Activated gamma-delta T cell treated with Interleukin-2 at 50 U/mL for 16 hours (primary cell): ENCODE measurements at places on chromosomes 13 and 19.
A peak's percentile ranks its signal among the peaks of the same experiment; 100 is the strongest.

- DNase-seq, result no peak
Observed at GRCh38 chr19:35000338-35000646, 169 bp downstream of the GRAMD1A start.

DNA sequence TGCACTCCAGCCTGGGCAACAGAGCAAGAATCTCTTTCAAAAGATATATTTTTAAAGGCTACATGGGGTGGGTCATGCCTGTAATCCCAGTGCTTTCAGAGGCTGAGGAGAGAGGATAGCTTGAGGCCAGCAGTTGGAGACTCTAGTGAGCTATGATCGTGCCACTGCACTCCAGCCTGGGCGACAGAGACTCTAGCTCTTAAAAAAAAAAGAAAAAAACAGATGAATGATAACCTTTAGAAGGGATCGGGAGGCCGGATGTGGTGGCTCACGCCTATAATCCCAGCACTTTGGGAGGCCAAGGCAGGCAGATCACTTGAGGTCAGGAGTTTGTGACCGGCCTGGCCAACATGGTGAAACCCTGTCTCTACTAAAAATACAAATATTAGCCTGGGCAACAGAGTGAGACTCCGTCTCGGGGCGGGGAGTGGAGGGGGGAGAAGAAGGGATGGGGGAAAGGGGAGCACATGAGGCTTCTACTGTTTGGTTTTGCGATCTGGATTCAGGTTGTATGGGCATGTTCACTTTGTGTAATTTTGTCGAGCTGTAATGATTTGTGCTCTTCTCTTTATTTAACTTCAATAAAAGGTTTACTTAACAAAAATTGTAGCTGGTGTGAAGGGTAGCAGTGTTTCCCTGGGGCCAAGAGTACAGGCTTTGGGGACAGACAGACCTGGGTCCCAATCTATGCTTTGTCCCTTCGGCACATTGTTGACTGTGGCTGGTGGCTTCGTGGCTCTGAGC lies 1.1 kb upstream of the PSMC4 start:
- DNase-seq, result no peak

GRCh38 chr13:30145709-30146367 lies 161.5 kb downstream of the KATNAL1 start:
- no peak for DNase-seq

GRCh38 chr13:49610176-49610575 lies 18.1 kb upstream of the ARL11 start:
- no peak for DNase-seq

DNA sequence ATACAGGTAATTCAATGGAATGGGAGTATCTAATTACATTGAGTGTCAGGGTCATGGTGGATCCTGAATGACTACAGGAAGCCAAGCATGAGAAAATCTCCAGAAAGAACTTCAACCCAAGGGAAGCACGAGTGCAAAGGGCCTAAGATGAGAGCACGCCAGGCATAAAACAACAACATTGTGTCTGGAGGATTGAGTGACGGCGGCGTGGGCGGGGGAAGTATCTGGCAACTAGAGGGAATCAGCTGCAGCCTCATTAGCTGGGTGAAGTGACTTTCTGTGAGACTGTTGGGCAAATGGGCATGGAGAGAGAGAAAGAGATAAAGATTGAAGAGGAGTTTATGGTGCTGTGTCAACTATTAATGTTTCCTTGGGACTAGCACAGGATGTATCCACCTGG lies 194.3 kb downstream of the GPC6 start:
- no peak for DNase-seq

- DNase-seq, result no peak
Observed at GRCh38 chr13:37009692-37010091, 9.1 kb downstream of the EXOSC8 start.

DNA sequence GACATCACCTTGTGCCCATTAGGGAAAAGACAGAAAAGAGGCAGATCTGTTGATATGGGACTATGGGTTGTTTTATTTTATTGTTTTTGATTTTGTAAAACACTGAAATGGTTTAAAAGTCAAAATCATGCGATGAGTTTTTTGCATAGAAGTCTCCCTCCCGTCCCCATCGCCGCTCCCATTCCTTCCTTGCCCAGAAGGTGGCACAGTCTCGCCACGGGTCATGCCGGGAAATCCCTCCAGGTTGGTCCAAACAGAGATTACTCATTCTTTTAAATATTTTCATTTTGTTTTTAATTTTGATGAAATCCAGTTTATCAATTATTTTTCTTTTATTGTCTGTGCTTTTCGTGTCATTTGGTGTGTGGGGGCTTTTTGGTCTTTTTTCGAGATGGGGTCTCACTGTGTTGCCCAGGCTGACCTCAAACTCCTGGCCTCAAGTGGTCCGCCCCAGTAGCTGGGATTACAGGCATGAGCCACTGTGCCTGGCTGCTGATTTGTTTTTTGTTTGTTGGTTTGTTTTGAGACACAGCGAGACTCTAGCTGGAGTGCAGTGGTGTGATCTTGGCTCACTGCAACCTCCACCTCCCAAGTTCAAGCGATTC lies 9.2 kb downstream of the PGPEP1 start:
- DNase-seq, result no peak

DNA sequence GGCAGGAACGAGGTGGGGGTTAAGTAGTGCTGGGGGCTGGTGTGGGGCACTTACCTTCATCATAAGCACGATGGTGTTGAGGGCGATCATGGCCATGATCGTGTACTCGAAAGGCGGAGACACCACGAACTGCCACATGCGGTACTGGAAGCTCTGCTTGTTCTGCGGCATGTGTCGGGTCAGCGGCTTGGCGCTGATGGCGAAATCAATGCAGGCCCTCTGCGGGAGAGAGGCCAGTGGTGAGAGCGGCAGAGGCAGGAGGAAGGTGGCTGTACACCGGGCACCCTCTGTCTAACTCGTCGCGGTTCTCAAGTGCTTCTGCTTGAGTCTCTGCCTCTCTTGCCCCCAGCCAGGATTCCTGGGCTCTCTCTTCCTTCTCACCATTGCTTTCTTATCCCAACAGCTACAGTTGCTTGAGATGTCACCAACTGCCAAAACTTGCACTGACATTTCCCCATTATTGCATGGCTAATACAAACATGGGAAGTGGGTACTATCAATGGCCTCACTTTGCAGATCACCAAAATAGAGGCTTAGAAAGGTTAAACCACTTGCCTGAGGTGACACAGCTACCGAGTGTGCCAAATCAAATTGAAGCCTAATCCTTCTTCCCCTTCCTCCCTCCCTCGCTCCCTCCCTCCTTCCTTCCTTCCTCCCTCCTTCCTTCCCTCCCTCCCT lies 105.0 kb downstream of the IER2 start:
- DNase-seq, result no peak

- no peak for DNase-seq
Observed at GRCh38 chr19:30911491-30911890, 437.7 kb downstream of the TSHZ3 start.

GRCh38 chr19:48401287-48401686 lies 7.8 kb downstream of the GRIN2D start:
- DNase-seq, result no peak

DNA sequence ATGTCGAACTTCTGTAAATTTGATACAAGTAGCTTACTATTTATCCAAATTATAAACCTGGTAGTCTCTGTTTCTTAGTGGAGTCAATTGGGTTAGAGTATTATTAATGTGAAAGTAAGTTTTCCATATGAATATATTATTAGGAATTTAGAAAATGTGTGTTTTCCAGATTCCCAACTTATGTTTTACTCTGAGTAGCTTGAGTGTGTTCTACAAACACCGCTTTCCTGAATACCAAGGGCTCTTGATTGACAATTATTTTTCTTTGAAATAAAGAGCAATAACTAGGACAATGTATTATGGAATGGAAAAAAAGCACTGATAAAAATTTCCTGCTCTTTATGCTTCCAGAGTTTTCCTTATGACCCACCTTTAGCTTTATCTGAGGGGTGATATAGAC lies 233.6 kb downstream of the POSTN start:
- DNase-seq, result no peak

GRCh38 chr19:50489461-50490011 lies 12.9 kb upstream of the GARIN5A start:
- no peak for DNase-seq

DNA sequence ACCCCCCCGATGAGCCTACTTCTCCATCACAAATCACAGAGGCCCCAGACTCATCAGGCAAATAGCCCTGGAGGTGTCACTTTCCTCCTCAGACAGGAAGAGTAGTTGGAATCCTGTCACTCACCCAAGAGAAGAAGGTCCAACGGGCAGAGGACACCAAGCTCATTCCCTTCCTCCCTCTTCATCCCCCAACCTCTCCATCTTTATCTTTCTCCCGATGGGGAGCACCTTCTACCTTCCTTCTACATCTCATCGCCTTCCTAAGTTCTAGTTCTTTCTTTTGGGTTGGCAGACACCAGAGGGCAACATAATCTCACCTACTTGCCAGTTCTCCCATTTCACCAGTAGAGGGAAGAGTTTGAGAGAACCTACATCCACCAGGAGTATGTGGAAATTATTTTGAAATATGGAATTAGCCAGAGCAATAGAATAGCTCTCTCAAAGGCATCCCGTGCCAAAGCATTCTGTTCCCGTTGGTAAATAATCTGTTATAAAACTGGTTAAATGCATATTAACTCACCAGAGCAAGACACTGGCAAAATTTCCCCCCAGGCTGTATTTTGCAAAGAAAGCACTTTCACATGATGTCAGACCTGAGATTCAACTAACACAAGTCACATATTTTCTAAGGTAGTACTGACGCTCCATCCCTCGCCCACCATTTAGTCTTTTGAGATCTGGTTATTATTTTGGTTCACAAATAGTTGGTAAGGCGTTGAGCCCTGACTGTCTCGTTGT lies 55.0 kb downstream of the ZIC5 start:
- no peak for DNase-seq

DNA sequence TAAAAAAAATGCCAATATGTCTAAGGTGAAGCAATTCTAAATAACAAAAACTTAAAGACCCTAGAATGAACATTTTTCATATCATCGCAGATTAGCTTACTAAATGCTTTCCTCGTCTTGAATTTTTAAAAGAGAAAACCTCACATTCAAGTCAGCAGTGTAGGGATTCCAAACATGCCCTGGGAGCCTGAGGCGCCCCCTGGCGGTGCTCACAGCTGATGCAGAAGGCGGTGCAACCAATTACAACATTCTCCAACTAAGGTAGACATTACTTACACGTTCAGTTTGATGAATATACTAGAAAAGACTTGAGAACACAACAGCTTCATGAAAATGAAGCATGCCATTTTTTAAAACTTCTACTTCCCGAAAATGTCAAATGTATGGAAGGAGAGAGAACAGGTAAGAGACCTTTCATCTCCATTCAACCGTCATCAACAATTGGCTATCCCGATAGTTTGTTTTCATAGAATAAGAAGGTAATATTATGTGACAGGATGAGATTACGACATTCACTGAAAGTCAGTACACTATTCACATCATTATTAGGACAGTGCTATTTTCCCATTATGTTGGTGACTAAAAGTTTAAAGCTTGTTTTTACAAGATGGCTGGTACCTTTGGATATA lies 304.4 kb downstream of the DCLK1 start:
- DNase-seq, result no peak

GRCh38 chr19:58538257-58539168 lies 5.4 kb upstream of the TRIM28 start:
- DNase-seq, result peak; percentile 48

DNA sequence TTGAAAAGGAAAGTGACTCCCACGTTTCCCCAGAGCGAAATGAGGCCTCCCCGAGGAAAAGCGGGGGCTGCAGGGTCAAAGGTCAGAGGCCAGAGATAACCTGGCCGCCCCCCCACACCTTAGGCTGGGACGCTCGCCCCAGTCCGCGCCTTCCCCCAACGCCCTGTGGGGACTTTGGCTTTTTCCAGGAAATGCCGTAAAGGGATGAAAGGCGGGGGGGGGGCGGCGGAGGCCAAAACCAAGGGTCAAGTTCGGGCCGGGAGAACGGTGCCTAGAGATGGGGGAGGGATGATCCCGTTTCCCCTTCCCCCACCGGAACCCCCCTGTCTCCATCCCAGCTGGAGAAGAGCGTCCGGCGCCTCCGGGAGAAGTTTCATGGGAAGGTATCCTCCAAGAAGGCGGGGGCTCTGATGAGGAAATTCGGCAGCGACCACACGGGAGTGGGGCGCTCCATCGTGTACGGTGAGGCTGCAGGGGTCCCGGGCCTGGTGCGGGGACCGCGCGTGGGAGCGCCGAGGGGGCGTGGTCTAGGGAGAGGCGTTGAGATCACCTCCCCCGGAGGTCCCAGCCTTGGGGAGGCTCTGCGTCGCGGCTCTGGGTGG lies 575 bp downstream of the SHFL start:
- DNase-seq, result peak; percentile 32

DNA sequence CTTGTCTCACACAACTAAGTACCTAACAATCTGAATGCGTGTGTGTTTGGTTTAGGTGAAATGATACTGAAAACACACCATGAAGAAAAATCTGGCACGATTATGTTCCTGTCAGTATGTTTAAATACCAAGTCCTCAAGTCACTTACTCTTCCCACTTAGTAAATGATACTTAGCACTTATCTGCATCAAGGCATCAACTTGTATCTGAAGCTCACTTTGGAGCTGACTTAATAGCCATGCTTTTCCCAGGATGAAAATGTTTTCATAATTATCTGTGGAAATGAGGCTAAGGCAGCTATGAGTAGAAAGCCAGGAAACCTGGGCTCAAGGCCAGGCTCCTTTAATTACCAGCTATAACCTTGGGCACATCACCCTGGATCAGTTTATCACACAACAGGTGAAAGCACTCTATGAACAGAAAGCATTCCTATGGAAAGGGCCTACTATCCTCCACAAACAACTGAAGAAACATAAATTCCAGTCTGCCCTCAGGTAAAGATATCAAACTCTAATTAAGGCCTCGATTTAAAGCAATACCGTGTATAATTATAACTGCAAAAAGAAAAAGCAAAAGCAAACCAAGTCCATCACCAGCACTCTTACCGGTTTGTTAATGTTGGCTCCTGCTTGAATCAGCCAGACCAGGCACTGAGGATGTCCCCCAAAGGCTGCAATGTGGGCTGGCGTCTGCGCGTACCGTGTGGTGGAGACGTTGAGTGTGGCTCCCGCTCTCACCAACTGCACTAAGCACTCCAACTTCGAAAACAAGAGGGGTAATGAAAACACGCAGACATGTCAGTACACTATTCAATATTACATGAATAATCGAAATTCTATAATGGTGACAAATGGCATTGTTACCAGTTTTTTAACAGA lies 4.6 kb downstream of the ANKRD10 start:
- no peak for DNase-seq

- no peak for DNase-seq
Observed at GRCh38 chr19:50735869-50736268, 12.7 kb downstream of the CLEC11A start.

- no peak for DNase-seq
Observed at GRCh38 chr13:41673640-41674039, 216.3 kb downstream of the RGCC start.

DNA sequence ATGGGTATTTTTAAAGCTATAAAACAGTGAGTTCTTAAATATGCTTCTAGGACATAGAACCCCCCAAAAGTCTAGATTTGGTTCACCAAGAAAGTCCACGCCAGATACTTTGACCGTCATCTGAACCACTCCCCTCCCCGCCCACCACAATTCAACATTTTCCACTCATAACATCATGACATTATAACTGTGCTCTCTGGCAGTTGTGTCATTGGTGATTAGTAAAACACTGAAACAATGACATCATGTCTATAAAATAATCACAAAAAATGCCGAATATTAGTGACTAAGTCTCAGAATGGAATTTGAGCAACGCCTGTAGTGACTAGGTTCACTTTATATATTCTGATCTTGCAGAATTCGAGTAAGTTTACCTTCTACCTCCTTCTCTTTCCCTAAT lies 732.3 kb downstream of the FGF9 start:
- DNase-seq, result no peak
